ENCODE measurements at places on chromosomes 2 and 18.
A peak's percentile ranks its signal among the peaks of the same experiment; 100 is the strongest.

DNA sequence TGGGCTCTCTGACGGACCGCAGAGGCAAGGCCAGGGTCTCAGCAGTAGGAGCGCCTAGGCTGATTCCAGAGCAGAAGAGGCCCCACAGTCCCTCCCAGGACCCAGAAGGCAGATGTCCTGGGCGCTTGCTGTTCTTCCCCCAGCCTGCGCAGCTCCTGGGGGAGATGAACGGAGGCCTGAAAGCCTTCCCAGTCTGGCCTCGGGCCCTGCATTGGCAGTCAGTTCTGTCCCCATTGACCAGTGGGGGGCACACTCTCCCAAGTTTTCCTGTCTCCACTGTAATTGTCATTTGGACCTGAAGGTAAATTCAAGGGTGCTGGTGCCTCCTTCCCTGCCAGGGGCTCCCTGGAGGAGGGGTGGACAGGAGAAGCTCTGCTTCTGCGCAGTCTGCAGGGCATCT lies 345.7 kb downstream of the CYP26B1 start:
- DNase-seq, result peak; percentile 16

- DNase-seq, result no peak
Measured at GRCh38 chr2:46863882-46864281, 51.7 kb downstream of the MCFD2 start.

GRCh38 chr2:123693836-123694235 lies 331.3 kb upstream of the CNTNAP5 start:
- DNase-seq, result no peak

- no peak for DNase-seq
Measured at GRCh38 chr18:35097195-35097594, 56.0 kb downstream of the MAPRE2 start.

DNA sequence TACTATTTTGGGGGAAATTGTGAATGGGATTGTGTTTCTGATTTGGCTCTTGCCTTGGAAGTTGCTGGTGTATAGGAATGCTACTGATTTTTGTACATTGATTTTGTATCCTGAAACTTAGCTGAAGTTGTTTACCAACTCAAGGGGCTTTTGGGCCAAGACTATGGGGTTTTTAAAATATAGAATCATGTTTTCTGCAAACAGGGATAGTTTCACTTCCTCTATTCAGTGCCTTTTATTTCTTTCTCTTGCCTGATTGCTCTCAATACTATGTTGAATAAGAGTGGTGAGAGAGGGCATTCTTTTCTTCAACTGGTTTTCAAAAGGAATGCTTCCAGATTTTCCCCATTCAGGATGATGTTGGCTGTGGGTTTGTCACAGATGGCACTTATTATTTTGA lies 1383.8 kb upstream of the ACVR2A start:
- DNase-seq, result no peak

DNA sequence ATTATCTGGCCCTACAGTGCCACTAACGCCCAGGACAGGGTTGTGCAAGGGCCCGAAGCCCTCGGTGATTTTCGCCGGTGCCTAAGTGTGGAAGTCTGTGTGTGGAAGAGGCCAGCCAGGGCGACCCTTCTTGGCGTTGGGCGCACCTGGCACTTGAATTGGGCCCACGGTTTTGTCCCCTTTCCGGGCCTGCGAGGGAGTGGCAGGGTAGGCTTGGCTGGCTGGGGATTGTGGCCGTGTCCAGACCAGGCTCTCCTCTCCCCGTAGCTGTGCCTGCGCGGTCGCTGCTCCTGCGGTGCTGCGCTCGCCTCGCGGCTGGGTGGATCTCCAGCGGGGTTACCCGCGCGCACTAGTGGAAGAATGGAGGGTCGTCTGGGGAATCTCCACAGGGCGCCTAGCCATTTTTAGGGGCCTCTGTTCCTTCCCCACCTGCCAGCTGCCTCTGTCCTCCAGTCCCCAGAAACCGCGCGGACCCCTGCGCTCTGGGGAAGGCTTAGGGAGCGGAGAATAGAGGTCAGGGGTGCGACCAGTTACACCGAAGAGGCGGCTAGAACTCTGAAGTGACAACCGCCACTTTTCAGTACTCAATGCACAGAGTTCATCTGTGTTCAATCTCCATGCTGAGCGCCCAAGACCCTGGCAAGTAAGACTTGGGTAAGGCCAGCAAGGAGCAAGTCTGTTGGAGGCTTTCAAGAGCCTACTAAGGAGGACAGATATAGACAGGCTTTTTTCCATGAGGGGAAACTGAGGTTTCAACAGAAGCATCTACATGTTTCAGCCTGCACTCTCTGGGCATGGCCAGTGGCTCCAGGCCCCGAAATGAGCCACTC lies 16.0 kb downstream of the EVX2 start:
- DNase-seq, result no peak

- no peak for DNase-seq
Measured at GRCh38 chr2:44686561-44686960, 254.9 kb upstream of the SIX3 start.

DNA sequence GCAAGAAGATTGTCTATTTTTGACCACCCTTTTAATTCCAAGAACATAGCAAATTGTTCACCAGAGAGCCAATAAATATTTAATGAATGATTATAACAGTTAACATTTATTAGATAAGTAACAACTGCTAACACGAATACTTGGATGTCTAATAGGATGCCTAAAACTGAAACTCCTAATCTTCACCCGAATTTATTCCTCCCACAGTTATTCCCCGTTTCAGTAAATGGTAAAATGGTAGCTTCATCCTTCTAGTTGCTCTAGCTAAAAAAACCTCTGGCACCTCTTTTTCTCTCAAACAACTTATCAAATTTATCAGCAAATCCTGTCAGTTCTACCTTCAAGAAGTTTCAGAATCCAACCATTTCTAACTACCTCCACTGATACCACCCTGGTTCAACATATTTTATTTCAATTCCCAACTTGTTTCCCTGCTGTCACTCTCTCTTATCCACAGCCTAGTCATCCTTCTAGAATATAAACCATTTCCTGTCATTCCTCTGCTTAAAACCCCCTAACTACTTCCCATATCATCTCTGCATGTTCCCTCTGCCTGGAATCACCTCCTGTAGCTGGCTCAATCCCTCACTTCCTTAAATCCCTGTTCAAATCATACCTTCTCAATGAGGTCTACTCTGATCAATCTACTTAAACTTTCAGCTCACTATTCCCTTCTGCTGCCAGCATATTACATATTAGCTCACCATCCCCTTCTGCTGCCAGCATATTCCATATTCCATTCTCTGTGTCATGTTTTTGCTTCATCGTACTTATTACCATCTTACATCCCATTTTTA lies 93.8 kb downstream of the ROCK2 start:
- DNase-seq, result no peak

- no peak for DNase-seq
Measured at GRCh38 chr2:220178991-220179695, 551.7 kb downstream of the SLC4A3 start.

- no peak for DNase-seq
Measured at GRCh38 chr18:69628774-69629359, 228.2 kb downstream of the DOK6 start.

DNA sequence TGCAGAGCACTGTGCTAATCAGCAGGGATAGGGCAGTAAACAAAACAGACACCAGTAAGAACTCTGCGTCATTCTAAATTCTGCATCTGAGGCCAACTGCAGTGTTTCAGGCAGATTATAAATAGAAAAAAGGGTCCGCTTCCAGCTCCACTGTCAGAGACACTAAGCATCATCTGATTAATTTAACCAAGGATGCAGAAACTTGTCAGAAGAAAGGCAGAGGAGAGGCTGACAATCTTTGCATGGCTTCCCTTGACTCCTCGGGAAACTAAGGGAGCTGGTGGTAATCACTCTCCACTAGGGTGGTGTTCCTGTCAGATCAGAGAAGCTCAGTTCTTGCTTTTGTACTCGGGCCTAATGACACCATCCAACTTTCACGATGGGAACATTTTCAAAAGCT lies 123.5 kb downstream of the DNAH6 start:
- no peak for DNase-seq

GRCh38 chr2:216283038-216283900 lies 89.0 kb downstream of the MARCHF4 start:
- no peak for DNase-seq

GRCh38 chr2:170505631-170506275 lies 209.4 kb upstream of the SP5 start:
- DNase-seq, result peak; percentile 50

DNA sequence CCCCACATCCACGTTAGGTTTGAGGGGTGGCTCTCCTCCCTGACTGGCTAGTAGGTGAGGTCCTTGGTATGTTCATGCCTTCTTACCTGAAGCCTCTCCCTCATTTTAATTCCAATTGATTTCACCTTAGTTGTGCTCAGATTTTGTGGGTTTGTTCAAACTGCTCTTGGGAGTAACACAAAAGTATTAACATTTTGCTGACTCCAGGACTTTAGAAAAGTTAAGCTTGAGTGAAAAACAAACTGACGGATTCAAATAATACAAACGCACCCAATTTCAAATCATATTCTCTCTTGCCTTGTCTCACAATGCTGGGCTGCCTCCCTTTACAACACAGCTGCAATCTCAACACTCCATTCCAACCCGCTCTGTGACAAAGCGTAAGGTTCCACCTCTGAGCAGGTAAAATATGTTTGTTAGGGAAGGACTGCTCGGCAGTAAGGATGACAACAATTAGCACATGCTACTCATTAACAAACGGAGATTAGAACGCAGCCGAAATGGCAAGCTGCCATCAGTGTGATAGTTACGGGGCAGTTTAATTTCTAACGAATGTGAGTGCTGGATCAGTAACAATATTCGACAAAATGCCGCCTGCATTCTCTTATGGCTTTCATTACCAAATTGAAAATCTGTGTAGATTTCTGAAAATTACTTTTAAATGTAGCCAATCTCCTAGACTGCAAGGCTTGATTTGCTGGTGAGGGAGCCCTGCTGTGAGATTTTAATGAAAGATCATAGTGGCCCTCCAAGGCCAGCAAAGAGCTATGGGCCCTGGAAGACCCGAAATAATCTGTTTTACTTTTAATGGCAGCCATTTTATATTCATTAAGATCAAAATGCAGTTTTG lies 730.6 kb upstream of the FANCL start:
- no peak for DNase-seq

GRCh38 chr2:165927353-165927752 lies 26.2 kb downstream of the TTC21B start:
- DNase-seq, result no peak

DNA sequence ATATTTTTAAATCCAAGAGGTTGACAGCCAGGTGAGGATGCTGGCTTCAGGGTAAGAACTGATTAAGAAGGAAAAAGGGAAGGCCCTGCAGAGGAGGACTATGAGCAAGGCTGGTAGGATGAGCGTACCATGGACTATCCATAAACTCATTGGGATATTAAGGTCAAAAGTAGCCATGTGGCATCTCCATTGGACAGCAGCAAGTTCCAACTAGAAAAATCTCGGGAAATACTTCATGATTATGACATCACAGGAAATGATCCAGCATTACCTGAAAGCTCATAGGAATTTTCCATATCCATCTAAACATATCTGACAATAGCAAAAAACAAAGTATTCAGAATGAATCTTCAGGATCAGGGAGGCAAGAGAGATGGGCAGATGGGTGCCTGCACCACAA lies 34.2 kb downstream of the TGFA start:
- no peak for DNase-seq

GRCh38 chr2:97724073-97724410 lies 10.7 kb downstream of the ZAP70 start:
- DNase-seq, result no peak

DNA sequence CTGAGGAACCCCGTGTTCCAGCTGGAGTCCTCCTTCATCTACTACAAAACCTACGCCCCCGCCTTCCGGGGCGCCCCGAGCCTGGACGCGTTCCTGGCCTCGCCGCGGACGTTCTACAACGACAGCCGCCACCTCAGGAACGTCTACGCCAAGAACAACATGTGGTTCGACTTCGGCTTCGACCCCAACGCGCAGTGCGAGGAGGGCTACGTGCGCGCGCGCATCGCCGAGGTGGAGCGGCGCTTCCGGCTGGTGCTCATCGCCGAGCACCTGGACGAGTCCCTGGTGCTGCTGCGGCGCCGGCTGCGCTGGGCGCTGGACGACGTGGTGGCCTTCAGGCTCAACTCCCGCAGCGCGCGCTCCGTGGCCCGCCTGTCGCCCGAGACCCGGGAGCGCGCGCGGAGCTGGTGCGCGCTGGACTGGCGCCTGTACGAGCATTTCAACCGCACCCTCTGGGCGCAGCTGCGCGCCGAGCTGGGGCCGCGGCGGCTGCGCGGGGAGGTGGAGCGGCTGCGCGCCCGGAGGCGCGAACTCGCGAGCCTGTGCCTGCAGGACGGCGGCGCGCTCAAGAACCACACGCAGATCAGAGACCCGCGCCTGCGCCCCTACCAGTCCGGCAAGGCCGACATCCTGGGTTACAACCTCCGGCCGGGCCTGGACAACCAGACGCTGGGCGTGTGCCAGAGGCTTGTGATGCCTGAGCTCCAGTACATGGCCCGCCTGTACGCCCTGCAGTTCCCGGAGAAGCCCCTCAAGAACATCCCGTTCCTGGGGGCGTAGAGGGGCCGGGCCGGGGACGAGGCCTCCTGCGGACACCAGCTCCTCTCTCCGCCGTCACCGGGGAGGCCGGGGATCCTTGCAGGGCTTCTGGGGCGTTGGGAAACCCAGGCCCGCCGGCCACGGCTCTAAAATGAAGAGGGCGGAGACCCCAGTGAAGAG lies 5.3 kb upstream of the NEU4 start:
- peak; percentile 20 for DNase-seq

DNA sequence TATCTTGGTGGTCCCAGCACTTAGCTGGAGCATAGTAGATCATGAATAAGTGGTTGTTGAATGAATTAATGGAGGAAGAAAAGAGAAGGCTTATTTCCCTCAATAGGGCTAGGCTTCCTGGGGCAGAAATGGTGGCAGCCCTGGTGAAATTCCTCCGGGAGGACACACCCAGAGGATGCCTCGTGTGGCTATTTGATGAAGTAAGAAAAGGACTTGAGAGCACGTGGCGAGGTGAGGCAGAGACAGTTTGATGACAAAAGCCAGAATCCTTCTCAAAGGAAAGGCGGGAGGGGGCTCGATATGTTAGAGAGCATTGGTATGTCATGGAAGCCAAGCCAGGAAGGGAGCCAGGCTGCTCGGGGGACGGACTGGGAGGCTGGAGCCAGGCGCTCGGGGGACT lies 14.7 kb downstream of the FAM228A start:
- no peak for DNase-seq

DNA sequence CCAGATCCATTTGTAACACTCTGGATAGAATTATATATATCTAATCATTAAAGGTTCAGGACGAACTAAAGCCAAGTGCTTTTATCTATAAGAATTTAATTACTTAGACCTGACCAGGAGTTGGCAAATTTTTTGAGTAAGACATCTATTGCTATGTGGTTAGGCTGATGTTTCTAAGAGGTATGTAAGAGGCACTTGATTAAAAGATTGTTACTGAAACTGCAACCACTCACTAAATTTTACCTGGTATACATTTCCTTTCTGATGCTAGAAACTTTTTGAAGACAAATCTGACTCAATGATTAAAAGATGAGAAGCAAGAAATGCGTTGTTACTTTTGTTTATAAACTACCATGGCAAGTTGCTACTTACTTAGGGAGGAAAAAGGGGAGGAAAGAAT lies 76.7 kb upstream of the CHAC2 start:
- no peak for DNase-seq

DNA sequence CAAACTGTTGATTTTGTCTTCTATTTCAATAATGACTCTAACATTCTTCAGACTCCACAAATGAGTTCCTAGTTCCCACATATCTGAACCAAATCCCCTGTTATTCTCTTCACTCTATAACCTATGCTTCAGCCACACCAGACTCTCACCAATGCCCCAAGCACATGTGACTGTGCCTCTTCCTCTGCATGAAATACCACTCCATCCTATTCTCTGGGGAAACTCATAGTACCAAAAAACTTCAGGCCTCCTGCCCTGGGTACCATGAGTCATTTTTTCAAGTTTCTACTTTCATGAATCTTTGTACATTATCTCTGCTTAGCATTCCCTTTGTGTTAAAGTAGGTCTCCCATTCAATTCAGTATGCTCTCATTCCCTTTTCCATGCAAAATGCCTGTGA lies 353.2 kb downstream of the ZEB2 start:
- DNase-seq, result no peak

Measured in large intestine (tissue), 12 donors.